ENCODE measurements at places on chromosomes 1 and 21.
A peak's percentile ranks its signal among the peaks of the same experiment; 100 is the strongest.

DNA sequence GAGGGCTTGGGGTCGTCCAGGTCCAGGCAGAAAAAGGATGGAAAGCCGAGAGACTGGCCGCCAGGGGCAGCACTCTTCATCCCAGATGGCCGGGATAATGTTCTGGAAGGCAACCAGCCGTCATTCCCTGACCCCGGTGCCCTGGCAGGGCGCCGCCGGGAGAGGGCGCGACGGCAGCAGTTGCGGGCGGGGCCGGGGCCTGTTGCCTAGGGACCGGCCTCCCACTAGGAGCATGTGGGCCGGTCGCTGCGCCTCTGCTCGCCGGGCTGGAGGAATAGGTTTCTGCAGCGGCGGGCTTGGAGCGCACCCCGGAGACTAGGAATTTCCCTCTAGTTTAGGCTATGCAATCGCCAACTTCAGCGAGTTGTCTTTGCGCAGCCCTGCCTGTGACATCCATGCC, 11.0 kb downstream of the DMRTB1 start:
- DNase-seq, result peak; percentile 97

GRCh38 chr1:211751438-211751837, 76.0 kb upstream of the NEK2 start:
- no peak for DNase-seq

- no peak for DNase-seq
Observed at GRCh38 chr1:235013512-235013911, 115.1 kb downstream of the TOMM20 start.

DNA sequence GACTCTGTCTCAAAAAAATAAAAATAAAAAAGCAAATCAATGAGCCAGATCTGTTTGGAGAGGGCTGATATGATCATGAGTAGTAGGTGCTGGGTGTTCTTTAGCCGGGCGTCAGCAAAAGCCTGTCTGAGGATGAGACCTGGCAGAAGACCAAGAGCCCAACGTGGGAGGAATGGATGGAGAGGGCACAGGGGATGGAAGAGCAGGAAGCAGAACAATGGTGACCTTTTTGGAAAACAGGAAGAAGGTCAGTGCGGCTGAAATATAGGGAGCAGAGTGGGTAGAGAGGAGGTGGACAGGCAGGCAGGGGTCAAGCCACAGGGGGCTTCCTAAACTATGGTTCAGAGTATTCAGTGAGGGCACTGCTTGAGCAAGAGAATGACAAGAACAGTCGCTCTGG, 30.9 kb downstream of the VWA5B1 start:
- DNase-seq, result no peak

DNA sequence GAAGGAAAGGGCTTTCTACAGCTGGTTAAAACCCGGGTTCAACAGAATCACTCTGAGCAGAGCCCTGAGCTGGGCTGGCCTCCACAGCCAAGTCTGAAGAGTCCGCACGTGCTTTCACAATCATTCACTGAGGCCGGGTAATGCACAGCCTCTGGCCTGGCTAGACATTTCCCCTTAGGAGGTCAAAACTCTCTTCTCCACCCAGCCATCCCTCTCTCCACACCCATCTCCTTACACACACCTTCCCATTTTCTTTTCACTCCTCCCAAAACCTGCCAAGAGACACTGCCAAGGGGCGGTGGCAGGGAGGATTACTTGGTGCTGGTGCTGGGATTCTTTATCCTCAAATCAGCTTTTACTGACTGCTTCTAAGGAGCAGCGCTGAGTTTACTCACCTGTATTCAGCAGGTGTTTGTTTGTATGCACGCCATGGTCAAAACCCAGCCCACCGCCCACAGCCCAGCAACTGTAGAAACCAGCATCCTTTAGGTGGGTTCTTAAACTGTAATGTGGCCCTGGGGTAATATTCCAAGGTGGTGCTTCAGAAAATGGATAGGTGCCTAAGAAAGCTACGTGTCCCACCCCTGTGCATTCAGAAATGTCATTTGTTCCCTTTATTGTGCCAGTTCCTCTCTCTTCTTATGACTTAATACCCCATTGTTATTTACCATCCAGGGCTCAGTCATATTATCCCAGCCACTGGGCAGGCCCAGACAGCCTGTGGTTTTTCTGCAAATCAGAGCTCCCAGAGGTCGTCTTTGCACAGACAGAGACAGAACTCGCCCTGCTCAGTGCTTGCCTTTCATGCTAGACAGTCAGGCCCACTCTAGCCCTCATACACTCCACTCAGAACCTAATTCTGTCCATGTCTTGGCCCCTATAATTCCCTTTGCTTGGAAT, 80.2 kb downstream of the ADSS2 start:
- DNase-seq, result no peak

DNA sequence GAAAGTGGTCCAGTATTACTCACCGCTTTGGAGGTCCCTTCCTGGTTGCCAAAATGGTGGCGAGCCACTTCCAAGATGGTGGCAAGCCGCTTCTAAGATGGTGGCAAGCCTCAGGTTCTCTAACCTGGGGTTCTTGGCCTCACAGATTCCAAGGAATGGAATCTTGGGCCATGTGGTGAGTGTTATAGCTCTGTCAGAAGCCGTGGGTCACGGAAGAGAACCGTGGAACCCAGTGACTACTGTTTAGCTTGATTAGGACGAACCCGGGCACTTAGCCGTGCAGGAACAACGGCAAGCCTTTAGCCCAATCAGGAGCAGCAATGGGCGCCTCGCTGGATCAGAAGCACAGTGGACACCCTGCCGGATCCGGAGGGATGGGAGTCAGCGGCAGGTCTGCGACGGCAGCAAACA, 356.2 kb upstream of the TMPRSS15 start:
- no peak for DNase-seq

DNA sequence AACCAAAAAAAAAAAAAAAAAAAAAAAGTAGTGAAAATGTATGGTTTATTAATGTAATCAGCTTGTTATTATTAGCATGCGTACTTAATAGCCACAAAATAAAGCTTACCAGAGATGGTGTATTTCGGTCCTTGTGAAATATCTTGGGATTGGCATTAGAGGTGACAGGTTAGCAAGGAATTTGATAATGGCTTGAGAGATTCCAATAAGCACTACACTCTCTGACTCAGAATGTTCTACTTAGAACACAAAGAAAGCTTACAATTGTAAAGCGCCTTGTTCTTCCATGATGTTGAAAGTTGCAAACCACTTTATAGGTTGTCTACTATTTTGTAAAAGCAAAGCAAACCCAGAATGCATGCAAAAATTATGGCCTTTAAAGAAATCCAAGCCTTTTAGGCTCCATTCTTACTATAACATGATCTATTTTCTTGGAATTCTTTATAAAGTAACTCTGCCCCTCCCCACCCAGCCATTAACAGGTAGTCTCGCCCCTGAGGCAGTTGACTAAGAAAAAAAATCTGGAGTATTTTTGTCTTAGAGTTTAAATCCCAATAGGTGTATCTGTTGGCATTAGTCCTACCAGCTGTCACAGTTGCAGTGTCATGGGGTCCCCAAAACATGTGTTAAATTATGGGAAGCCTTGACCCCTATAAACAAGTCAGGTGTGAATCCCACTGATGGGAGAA, 129.2 kb downstream of the DHRS3 start:
- no peak for DNase-seq

Data from AG20443 (cell line).